Amniotic epithelial cell (primary cell): ENCODE measurements at places on chromosomes 12 and 14.

GRCh38 chr12:30700216-30700900, 4.7 kb upstream of the IPO8 start:
- no peak for DNase-seq

DNA sequence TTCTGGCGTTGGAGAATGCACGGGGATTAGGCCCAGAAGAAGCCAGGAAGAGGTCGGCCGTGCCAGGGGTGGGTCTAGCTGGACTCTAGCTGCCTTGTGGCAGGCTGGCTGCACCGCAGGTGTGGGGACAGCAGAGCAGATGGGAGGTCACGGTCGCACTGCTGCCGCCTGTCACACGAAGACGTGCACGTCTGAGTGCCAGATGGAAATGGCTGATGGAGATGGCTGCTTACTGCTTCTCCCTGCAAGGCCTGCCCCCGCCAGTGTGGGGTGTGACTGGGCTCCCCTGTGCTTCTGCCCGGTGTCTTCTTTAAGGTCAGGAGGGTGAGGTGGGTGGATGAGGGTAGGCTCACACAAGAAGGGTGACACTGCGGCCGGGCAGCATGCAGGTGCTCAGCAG, 79.0 kb downstream of the MOK start:
- no peak for DNase-seq

- DNase-seq: no peak
Measured at GRCh38 chr14:65297744-65298143, 114.8 kb upstream of the FUT8 start.

DNA sequence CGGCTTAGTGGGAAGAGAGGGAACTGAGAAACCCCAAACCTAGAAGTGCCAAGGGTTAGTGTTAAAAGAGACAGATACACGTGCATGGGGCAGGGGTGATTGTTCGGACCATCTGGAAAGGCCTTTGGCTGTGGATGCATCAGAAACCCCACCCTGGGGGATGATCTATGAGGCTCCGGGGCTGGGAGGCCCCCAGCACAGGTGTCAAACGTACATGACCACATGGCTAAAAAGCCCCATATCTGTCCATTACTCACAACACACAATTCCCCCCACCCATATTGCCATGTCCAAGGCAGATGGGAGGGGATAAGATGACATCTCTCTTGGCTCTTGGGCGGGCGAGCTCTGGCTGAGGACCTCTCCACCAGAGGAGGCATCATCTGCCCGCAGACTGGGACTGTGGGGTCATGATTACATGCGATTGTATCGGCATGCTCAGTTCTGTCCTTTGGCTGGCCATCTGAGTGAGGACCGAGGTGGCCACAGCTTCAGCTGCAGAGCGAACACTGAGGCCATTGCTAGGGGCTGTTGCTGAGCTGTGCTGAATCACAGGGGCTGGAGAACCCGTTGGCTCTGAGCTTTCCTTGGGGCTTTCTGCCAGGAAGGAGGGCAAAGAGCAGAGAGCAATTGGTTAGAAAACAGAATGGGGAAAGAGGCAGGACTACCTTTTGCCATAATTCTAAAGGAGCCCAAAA, 9.6 kb upstream of the NPFF start:
- no peak for DNase-seq

DNA sequence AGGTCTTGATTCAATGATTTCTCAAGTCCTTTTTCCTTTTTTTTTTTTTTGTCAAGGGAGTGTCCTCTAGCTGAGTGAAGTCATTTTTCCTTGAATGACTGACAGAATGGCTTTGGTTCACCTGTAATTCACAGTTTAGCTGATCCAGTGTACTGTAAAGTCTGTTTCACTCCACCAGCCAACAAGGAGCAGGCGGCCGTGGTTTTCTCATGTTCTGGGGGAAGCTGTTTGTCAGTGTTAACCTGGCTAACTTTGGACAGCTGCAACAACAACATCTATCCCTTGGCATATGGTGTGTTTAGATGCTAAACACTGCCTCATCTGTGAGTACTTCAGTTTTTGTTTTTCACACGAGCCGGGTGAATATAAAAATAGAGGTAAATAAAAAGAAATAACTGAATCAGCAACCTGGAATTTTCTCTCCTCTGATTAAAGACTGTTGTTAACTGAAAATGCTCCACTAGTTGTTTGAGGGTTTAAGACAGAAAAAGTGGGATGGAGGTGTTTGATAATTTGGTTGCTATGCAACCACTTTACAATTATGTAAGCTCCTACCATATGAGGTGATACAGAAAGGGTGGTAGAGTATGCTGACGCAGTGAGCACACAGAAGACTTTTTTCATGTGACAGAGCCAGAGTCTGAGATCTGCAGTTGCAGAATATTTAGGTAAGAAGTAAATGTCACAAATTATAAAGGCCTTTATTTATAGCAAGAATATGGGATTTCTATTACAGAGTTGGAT, 50.3 kb upstream of the SLC2A13 start:
- DNase-seq: no peak

- DNase-seq: no peak
Measured at GRCh38 chr12:56864318-56864717, 69.9 kb downstream of the SDR9C7 start.

- no peak for DNase-seq
Measured at GRCh38 chr14:91898372-91898771, 31.0 kb upstream of the TC2N start.

GRCh38 chr12:78886719-78887407, 22.3 kb downstream of the SYT1 start:
- DNase-seq: peak; percentile 78

- peak; percentile 84 for DNase-seq
Measured at GRCh38 chr14:75989134-75989533, 3.6 kb downstream of the IFT43 start.

DNA sequence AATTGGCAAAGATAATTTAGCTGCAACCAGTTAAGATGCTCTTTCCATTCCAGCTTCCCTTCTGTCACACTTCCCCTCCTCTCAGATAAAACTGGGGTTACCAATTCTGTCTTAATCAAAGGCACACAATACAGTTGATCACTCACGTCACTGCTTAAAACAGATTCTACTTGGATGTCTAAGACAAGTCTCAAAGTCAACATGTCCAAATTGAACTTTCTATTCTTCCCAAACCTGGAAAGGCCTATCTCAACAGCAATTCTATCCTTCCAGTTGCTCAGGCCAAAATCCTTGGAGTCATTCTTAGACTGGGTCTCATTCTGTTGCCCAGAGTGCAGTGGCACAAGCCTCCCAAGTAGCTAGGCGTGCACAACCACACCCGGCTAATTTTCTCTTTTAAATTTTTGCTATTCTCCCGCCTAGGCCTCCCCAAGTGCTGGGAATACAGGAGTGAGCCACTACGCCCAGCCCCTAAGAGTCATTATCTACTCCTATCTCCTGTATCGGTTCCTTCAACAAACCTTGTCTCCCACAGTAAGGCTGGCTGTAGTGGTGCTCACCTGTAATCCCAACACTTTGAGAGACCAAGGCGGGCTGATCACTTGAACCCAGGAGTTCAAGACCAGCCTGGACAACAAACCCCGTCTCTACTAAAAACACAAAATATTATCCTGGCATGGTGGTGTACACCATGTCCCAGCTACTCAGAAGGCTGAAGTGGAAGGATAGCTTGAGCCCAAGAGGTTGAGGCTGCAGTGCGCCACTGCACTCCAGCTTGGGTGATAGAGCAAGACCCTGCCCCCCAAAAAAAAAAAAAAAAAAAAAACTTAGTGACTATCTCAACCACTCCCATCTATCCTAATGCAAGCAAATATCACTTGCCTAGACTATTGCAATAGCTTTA, 4.7 kb downstream of the RPS29 start:
- DNase-seq: no peak

DNA sequence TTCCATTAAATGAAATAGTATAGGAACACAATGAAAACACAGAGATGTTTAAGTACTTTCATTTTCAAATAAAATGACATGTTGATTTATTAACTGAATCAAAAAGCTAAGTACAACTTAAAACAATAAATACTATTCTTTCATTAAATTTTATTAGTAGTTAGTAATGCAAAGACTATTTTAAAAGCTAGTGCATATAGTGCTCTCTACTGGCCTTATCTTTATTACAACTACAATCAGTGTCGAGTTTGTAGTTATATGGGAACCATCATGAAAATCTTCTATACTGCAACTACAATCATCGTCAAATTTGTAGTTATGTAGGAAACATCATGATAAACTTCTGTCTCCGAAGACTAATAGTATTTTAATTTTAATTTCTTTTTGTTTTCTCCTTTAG, 8.9 kb upstream of the LIN7A start:
- DNase-seq: peak; percentile 28

GRCh38 chr12:112543751-112544150, 125.0 kb downstream of the PTPN11 start:
- no peak for DNase-seq

DNA sequence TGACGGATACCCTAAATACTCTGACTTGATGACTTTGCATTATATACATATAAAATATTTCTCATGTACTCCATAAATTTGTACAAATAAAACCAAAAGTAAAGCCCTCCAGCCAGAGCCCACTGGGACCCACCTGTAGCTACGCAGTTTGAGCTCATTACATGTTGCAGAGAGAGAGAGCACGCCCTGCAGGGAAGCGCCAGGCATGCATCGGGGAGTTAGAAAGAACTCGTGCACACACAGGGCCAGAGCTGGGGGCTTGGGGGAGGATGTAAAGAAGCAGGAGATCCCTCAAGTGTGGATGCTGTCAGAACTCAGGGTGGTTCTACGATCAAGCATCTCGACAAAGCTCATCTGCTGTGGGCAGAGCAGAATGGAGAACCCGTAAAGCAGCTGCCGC, 178.5 kb upstream of the RTL1 start:
- no peak for DNase-seq

DNA sequence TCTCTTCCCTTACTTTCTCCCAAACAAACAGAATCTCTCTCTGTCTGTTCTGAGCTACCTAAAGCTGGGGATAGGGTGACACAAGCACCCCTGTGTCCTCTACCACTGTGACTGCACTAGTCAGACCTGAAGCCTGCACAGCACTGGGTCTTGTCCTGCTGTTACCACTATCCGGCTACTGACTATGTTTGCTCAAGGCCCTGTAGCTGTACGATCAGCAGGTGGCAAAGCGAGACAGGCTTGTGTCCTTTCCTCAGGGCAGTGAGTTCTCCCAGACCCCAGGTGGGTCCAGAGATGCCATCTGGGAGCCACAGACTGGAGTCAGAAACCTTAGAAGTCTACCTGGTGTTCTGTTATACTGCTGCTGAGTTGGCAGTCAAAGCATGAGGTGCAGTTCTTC, 116.4 kb downstream of the NUBPL start:
- DNase-seq: no peak

- no peak for DNase-seq
Measured at GRCh38 chr14:68423686-68424085, 369.2 kb downstream of the ZFP36L1 start.

DNA sequence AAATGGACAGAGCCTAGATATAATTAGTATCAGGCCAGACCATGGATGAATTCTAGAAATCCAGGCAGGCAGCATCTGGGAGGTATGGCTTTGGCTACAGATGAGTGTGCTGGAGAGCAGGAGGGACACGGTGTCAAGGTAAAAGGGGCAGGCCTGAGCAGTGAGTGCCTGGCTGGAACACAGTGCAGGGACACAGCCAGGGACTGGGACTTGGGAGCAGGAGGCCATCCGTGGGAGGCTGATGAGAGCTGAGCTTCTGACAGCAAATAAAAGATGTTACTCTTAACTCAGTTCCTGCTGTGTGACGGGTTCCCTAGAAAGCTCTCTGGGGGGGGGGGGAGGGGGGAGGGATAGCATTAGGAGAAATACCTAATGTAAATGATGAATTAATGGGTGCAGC, 13.6 kb upstream of the LGALS3 start:
- DNase-seq: no peak

DNA sequence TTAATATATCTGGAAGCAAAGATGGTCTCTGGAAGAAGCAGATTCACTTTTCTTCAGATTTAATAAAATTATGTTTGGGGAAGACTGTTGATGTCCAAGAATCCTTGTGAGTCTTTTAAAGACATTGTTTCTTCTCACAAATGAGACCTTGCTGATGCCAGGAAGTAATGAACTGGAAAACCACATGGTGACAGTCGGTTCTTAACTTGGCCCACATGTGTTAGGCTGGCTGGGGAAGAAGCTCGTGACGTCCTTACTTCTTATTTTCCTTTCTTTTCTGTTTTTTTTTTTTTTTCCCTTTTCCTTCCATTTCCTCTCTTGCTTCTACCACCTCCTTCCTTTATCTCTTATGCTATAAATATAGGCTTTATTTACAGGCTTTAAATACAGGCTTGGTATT, 950.2 kb downstream of the BCL11B start:
- no peak for DNase-seq

DNA sequence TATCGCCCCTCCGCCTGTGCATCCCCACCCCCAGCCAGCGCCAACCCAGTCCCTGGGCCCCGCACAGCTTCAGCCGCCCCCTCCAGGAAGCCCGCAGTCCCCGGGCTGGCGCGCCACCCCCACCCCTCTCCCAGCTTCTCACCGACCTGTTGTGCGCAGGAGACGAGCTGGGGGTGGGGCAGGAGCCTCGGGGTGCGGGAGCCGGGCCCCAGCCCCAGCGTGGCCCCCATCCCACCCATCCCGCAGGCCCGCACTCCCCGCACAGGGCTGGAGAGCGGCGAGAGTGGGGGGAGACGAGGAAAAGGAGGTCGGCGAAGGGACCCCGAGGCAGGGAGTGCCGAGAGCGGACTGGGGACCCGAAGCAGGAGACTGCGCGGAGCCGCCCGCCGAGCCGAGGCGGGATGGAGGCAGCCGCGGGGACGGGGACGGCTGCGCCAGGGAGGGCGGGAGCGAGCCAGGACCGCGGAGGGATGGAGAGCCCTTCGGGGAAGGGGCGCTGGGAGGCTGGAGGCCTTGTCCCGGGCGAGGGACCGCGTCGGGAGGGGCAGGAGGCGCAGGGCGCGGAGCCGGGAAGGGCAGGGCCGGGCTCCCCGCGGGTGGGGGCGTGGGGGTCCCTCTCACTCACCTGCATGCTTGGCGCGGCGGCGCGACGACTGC, 498 bp downstream of the PIANP start:
- DNase-seq: no peak

- DNase-seq: no peak
Measured at GRCh38 chr12:5099591-5099990, 55.9 kb downstream of the KCNA5 start.

GRCh38 chr12:131084341-131085011, 130.8 kb downstream of the ADGRD1 start:
- DNase-seq: no peak

- no peak for DNase-seq
Measured at GRCh38 chr12:98453070-98453469, 62.3 kb upstream of the TMPO start.

DNA sequence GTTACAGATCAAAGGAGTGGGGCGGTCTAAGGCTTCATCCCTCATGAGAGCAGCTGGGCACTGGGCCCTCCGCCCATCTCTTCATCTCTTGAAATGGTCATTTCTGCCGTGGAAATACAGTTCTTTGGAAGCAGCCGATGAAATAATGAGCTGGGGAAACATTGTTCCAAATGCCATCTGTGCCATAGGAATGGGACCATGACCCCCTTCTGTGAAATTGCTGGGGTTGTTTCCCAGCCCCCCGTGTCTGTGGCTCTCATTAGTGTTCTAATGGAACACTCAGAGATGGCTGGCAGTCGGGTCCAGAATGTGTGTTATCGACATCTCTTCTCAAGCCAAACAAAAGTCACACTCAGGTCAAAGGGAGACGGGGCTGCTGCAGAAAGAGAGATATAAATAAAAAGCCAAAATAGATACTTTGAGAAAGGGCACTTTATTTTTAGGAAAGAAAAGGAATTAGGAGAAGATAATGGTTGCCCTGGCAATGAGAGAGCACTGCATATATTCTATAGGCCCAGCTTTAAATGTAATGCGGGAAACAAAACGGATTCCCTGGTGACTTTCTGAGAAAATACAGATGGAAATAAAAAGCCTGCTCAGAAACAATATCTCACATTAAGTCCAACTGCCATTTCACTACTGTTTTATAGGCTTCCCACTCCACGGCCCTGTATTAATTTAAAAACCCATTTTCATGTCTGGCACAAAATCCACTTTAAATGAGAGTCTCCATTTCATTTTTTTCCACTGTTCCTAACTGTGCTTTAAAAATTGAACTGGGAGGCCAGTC, 107.1 kb downstream of the TTC8 start:
- DNase-seq: no peak
